Hippocampal formation (tissue), 2 donors: ENCODE measurements at places on chromosomes 12 and 14.

- no peak for DNase-seq
These were observed 68.3 kb downstream of the LLPH start for GRCh38 chr12:66062290-66062625.

DNA sequence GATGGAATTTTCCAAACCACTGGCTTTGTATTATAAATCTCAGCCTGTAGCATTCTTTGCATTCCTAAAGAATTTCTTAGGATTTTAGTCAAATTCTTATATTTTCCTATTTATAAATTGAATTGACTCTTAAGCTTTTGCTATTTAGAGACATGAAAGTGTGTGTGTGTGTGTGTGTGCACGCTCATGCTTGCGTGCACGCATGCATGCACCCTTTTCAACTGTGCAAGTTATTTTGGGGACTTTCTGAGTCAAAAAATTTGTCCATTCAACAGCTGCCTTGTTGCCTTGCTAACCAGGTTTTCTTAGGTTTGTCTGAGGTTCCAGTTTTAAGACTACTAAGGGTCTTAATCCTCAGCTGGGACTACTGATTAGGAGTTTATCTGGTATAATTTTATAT is 42.6 kb downstream of the GPATCH2L start:
- DNase-seq: no peak

GRCh38 chr12:84276215-84276614 is 636.4 kb downstream of the SLC6A15 start:
- DNase-seq: no peak

DNA sequence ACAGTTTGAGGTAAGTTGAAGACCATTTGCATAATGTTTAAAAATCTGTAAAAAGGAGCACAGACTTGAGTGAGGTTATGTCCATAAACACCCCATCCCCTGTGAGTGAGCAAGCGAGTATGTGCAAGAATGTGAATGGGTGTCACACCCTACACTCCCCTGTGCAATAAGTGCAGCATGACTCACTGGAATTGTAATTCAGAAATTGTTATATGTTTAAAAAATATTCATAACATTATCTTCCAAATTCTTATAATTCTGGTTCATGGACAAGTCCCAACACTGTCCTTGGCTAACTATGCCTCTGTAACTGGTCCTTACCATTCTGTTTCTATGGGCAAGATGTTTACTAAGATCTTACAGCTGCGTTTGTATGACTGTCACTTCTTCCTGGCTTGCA is 207.8 kb upstream of the FAR2 start:
- no peak for DNase-seq

- DNase-seq: no peak
These were observed 206.4 kb upstream of the FKBP4 start for GRCh38 chr12:2588345-2588744.

DNA sequence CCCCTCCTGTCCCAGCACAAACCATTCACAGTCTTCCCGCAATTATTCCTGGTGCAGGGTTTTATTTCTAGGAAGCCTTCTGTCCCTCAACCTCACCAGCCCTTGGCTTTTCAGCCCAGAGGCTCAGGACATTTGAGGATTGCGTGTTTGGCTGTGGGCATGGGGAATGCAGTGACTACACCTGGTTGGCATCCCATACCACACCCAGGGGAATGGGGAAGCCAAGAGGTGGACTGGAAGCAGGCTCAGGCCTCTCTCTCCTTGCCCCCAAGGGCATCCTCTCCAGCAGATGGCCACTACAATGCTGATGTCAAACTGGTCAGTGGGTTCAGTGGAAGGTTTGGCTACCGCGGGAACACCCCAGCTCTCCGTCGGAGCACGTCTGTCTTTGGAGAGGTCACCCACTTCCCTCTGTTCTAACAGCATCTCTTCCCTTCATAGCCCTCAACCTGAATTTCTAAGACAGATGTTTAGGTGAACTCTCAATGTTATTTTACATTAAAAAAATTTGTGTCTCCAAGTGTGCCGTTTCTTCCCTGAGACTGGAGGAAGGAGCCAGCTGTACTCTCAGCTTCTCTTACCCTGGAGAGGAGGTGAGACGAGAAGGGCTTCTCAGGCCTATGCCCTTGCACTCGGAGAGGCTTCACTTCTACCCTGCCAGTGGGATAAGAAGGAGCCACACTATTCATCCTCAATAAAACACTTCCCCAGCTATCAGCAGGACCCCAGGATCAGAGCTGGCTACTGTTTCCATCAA is 35.5 kb downstream of the DCAF4 start:
- DNase-seq: no peak

DNA sequence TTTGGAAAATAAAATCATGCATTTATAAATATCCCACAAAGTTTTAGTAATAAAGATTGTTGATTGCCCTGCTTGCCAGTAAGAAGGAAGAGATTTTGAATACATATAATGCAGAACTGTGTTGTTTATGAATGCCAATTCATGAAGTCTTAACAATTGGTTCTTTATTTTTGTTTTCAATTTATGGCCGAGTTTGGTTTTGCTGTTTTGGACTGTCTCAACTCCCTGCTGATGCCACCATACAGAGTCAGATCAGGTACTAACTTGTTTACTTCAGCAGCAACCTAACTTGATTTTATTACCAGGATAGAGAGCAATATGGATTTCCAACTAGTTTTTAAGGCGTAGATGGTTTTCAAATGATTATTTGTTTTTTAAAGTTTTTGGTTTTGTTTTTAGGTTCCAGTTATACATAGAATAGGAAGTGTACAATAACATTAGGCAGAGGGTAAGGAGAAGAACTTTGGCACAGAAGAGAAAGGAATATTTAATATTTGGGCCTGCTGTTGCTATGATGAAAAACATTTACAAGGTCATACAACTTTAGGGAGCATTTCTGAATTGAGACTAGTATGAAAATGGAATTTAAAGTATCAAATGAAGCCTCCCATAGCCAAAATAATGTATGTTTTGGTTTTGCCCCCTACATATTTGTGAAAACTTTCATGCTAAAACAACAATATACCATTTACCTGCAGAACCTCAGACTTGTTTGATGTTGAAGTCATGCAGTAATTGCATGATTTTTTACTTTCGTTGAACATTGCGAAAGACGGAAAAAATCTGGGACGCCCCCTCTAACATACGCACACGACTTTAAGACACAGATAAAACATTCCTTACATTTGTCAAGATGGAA is 904 bp upstream of the FAM177A1 start:
- peak; percentile 65 for DNase-seq

DNA sequence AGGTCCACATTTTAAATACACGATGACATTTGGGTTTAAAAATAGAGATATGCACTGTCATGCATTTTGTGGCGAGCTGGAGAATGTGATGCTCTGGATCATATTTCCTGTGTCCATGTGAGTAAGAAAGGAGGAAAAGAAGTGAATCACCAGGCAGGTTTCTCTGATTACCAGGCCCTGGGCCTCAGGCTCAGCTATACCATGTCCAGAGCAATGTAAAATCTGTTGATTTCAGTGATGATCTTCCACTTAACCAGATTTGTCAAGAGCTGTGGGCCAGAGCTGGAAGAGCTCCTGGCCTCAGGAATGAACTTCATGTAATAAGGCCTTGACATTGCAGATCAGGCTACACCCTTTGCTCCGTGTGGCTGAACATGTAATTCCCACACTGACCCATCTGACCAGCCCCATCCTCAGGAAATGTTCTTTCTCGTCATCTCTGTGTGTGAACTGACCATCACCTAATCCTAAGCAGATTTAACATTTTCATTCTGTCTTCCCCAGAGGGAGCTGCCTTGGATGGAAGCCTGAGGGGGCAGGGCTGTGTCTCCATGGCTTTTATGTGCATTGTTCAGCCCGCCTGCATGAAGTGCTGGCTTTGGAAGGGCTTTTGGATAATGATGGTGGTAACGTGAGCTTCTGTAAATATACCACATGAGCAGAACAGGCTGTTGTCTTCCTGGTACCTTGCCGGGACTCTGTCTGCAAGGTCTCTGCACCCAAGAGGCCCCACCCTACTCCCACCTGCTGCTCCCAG is 54.5 kb downstream of the CRACR2A start:
- DNase-seq: no peak
